ENCODE measurements at places on chromosomes 1 and 21.

- DNase-seq = no peak
Observed at GRCh38 chr1:181216591-181216994, 128.1 kb downstream of the IER5 start.

DNA sequence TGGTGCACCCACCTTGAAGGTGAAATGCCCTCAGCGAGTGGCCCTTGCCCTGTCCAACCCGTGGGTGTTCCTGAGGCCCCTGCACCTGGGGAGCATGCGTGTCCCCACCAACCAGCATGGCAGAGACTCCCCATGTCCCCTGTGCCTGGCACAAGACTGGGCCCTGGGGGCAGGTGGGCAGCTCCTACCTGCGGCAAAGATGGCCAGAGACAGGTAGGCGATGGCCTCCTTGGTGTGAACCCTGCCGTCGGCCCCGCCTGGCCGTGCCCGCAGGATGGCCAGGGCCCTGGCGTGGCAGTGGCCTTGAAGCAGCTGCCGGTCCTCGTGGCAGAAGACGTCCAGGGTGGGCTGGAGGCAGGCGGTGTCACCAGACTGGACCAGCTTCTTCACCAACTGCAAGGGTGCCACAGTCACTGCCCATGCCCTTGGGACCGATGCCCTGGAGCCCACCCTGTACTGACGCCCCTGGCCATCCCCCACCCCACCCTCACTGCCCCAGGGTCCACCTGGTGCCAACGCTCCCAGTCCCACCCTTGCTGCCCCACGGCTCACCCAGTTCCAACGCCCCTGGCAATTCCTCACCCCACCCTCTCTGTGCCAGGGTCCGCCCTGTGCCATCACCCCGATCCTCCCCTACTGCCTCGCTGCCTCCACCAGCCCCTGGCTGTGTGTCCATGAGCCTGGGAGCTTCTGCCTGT lies 15.7 kb downstream of the TTC34 start:
- DNase-seq = no peak

DNA sequence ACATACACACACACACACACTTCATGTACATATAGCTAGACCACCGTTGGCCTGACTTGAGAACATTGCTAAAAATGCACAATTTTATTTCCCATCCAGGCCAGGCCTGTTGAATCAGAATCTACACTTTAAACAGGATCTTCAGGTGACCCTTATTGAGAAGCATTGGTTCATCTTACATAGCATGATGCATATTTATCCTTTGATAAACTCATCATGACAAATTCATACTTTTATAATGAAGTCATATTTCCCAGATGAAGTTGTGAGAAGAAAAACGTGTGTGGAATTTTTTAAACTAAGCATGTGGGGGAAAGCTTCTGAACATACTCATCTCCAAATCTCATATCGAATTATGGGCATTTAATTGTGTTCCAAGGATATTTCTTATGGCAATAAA lies 877.7 kb downstream of the MRPL39 start:
- DNase-seq = no peak

DNA sequence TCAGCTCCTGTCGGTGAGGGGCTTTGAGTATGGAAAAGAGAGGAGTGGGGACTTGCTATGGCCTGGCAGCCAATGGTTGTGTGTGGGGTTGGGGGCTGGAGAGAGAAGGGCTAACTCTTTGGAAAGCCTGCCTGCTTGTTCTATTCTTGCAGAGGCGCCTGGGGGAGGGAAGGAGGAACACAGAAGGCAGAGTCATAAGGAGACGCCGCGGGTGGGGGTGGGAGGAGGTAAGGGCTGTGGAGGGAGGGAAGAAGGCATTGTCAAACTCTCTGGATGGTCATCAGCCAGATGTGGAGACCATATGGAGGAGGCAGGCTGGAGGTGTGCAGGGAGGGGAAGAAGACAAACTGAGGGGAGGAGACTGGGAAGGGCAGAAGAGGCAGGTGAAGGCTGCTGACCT lies 70.0 kb downstream of the PLXNA2 start:
- no peak for DNase-seq

- DNase-seq = peak; percentile 93
Observed at GRCh38 chr1:40267767-40268187, 9.7 kb downstream of the ZMPSTE24 start.

GRCh38 chr21:15592271-15592860 lies 137.4 kb upstream of the USP25 start:
- no peak for DNase-seq

GRCh38 chr1:14304381-14304865 lies 294.1 kb upstream of the KAZN start:
- DNase-seq = peak; percentile 80

- no peak for DNase-seq
Observed at GRCh38 chr1:172341697-172342096, 78.8 kb upstream of the C1orf105 start.

DNA sequence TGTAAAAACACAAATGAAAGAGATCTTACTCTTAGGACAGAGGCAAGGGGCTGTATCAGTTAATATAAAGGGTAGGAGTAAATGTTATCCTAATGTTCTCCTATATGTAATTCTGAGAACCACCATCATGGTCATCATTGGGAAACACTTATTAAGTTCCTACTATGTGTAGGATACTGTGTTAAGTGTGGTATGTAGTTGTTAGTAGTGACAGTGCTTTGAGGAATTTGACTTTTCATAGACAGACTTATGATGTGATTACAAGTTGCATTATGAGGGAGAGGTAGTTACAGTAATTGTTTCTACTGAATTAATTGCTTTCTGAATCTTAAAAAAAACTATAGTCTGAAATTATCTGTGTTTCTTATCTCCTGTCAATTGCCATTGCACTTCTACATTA lies 51.8 kb upstream of the PGD start:
- DNase-seq = no peak

GRCh38 chr1:211653293-211653692 lies 22.1 kb downstream of the NEK2 start:
- DNase-seq = no peak

- DNase-seq = no peak
Observed at GRCh38 chr1:223009406-223009805, 133.6 kb downstream of the TLR5 start.

- DNase-seq = no peak
Observed at GRCh38 chr1:223010582-223011504, 132.2 kb downstream of the TLR5 start.

Data from GM04503 (cell line).